ENCODE measurements at places on chromosomes 13 and 19. TPM values are rescaled to one million over a fixed set of nuclear protein-coding genes. Genes with fewer than 3 reads are reported as not detected.

PSG3 gene
- not detected for total RNA-seq

LSR gene
- not detected for total RNA-seq

- DNase-seq = peak; percentile 42
Observed at GRCh38 chr19:10975374-10976130, 14.7 kb downstream of the SMARCA4 start.

GRCh38 chr19:19452243-19453124 is 47.0 kb downstream of the GATAD2A start:
- no peak for DNase-seq
